ENCODE measurements at places on chromosomes 7 and 10.
A peak's percentile ranks its signal among the peaks of the same experiment; 100 is the strongest.

- DNase-seq = no peak
Measured at GRCh38 chr10:50422259-50422658, 170.9 kb upstream of the ASAH2 start.

- no peak for DNase-seq
Measured at GRCh38 chr7:138436388-138436787, 23.7 kb upstream of the TRIM24 start.

DNA sequence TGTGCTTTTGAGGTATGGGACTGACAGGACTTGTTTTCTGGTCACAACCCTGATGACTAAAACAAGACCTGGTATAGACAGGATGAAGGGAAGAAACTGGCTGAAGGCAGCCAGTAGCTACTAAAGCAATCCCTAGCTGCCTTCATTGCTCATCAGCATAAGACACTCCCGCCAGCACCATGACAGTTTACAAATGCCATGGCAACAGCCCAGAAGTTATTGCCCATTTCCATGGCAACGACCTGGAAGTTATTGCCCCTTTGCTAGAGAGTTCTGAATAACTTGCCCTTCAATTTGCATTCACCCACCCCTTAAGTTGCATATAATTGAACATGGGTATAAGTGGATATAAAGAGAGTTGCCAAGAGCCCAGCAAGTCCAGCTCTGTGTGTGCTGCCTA, 169.6 kb upstream of the FAM171A1 start:
- DNase-seq = no peak

- peak; percentile 72 for DNase-seq
Measured at GRCh38 chr10:68301790-68302502, 29.9 kb upstream of the HNRNPH3 start.

GRCh38 chr7:39678930-39679709, 55.7 kb downstream of the RALA start:
- DNase-seq = no peak

DNA sequence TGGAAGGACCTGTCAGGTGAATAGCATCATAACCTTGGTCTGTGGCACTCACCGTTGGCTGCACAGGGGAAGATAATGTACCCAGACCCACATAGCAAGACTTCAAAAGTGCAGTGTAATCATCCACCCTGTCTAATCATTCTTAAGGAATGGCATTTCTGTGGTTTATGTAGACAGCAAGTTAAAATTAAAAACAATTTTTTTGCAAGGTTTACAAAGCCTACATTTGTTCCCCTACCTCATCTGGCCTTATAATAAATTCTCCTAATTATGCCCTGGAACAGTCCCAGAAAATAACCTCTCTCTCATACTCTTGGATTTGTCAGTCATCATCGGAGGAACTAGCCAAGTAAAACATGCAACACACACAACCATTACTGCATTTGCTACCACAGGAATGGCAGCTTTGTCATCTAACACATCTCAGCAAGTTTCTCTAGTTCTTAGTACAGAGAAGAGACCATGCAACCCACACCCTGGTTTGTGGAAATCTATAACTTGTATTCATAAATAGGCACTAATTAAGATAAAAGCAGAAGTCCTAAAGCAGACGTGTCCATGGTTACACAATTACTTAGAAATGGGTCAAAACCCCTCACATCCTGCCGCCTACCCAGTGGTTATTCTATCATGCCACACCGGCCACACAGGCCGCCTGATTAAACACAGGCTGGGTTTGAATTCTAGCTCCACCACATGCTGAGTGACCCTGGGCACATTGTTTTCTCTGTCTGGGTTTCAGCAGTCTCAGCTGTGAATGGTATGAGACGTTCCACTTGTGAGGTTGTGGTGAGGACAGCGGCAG, 19.1 kb downstream of the ABLIM1 start:
- no peak for DNase-seq

GRCh38 chr7:72781161-72781560, 46.8 kb downstream of the TYW1B start:
- no peak for DNase-seq

DNA sequence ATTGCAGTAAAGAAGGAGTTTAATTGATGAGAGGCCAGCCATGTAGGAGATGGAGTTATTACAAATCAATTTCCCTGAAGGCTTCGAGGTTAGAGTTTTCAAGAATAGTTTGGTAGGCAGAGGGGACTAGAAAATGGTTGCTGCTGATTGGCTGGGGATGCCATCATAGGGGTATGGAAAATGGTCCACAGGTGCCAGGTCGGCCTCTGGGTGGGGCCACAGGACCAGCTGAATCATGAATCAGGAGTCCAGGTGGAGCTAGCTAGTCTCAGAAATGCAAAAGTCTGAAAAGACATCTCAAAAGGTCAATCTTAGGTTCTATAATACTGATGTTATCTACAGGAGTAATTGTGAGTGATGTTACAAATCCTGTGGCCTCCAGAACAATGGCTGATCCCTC, 714.0 kb upstream of the GHITM start:
- no peak for DNase-seq

DNA sequence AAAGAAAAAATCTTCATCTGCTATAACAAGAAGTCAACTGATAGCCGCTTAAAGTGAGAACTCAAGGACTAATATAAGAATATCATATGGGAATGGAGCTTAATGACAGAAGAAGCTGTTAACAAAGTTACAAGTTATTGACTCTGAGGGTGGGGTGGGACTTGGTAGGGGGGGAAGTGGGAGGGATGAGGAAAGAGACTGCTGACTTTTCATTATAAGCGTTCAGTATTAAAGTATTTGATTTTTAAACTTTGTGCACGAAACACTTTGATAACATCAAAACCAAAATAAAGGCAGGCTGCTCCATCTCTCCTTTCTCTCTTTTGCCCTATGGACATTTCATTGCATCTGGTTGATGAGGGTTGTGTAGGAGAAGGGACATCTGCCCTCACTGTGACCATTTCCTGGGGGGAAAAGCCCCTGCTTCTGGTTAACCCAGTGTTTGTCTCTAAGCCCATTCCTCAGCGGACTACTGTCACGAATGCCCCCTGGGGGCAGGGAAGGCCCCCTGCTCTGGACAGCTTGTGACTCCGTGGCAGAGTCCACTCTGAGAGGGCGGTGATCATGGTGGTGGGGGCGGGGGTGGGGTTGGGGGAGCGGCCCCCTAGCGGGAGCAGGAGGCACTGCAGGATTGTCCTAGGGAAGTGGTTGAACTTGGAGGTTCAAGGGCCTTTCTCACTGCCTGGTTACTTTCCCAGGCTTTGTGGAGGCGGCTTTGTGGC, 17.4 kb downstream of the SLC13A4 start:
- peak; percentile 46 for DNase-seq

DNA sequence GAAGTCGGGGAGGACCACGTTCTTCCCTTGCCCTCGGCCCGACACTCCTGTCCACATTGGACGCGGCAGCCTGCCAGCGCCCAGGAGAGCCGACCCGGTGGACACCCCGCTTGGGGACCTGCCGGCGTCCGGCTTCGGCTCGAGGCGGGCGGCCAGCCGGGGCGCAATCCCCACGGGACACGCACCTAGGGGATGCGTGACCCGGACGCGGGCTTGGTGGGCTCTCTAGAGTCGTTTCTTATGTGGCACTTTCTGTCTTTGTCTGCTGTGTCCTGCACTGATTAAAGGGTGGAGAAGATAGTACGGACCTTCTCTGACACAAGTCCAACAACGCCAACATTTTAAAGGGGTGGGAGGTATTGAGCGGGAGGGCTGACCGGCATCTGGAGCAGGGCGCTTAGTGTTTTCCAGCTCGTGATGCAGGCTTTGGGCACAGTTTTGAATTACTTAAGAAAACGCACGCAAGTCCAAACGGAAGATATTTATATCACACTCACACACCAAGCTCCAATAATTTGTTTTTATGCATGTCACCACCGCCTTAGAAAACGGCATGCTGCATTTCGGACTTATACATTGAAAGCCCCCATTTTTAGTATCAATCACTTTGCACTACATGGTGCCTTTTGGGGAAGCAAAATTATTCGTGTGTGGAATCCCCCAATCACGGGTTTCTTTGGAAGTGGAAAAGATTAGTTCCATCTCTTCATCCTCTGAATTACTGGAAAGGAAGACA, 3.9 kb upstream of the SPAG6 start:
- DNase-seq = peak; percentile 30

DNA sequence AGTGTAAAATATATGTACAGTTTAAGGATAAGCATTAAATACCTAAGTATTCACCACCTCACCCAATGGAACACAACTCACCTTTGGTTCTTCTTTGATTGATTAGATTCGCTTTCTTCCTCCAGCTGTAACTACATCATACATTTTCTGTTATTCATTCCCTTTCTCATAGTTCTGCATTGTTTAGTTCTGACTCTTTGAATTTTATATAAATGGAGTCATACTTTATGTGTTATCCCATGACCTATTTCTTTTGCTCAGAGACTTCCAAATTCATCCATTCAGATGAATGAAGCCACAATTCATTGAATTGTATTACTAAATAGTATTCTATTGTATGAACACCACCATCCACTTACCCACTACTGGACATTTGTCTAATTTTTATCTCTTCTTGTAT, 12.3 kb downstream of the THNSL1 start:
- DNase-seq = no peak

DNA sequence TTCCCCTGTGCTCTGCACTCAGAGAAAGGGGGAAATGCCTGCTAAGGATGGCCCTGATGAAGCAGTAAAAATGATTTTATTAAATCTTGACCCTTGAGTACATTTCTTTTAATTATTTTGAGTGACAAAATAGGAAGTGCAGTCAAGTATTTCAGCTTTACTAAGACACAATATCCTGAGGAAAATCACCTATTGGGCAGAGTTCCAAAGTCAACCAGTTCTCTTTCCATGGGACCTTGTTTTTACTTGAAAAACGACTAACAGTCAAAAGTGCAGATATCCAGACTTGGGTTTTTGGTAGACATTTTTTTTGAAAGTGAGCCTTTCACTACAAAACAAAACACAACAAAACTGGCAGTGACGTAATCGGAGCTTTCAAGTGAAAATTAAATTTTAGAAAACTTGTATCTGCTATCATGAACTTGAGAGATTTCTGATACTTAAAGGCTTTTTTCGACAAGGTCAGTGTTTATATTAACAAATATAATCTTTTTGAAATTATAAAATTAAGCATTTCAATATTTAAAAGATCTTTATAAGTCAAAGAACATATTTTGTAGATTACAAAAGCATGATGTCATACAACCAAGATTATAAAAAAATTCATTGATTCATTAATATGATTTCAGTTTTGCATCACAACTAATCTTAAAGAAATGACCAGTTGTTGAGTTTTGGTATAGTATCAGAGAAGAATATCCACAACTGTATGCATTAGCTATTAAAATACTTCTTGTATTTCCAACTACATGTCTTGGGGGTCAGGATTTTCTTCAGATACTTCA, 513.8 kb upstream of the AKR1E2 start:
- no peak for DNase-seq

GRCh38 chr7:99000904-99001465, 122.7 kb downstream of the TRRAP start:
- DNase-seq = no peak

- no peak for DNase-seq
Measured at GRCh38 chr7:82624337-82624736, 180.8 kb upstream of the CACNA2D1 start.

GRCh38 chr10:7634142-7634894, 32.4 kb downstream of the ITIH5 start:
- no peak for DNase-seq

DNA sequence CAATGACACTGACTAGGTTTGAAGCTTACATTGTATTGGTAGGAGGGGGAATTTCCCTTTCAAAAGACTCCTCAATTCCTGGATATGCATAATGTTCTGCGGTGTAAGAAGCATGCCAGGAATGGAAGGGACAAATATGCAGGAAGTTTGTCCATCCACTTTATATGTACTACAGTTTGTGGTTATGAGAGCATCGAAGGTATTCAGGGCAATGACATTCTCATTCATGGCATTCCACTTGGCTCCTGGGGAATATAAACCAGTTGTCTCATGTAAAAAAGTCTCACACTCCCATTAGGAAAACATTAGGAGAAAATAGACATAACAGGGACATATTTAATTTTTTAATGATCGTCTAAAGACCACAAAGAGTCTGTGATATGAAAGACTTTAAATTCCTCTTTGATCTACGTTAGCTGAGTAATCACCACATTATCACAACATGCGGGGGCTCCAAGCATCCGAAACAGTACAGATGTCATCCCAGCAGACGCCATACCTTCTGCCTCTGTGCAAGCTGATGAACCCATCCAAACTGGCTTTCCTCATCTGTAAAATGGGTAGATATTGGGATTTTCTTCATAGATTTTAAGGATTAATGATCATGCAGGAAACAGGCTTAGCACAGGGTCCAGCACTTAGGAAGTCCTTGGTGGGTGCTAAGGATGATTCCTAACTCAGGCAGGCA, 675.3 kb downstream of the INHBA start:
- DNase-seq = peak; percentile 8

DNA sequence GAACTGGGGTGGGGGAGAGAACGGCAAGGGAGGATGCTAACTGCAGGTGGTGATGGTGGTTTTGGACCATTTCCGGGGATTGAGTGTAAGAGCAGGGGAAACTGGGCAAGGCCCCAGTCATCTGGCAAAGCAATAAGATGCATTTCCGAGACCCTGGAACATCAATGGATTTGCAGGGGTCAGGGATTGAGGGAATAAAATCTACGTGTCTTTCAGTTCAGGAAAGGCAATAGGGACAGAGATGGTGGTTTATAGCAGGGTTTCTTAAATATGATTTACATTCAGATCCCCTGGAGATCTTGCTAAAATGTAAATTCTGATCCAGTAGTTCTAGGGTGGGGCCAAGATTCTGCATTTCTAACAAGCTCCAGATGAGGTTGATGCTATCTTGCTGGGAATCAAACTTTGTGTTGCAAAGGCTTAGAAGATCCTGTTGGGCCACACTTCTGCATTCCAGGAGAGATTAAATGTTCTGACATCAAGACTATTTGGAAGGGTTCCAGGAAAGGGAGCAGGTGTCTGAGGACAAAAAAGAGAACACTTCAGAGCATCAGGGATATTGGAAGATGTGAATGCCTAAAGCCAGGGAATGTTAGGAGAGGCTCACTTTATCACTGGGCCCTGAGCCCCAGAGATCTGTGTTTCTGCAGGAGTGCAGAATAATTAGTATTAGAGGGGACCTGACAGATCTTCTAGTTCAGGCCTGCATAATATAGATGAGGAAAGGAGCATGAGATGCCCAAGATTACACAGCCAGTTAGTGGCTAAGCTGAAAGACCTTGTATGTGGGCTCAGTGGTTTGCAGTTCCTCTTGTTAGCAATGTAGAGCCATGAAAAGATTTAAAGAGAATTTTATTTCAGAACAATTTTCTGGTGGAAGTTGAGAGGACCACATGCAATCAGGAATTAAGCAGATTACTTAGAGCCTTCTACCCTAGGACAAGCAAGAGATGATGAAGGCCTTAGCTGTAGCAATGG, 32.4 kb downstream of the BLNK start:
- no peak for DNase-seq

DNA sequence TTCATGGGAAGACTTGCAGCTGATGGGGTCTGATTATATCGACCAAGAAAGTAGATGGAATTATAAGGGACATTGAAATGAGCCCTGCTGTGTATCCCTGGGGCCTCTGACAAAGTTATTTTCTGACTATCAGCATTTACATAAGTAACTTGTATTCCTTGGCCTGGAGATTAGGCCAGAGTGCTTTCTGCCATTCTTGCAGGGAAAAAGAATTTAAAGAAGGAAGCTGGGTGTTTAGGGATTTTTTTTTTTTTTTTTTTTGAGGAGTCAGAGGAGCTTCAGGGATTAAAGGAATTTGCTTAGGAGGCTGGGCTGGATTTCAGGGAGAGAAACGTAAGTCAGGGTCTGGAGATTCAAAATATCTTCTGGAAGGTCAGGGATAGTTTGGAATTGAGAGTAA, 4.6 kb downstream of the SPAM1 start:
- DNase-seq = no peak
